ENCODE measurements at places on chromosomes 3 and 15. TPM values are rescaled to one million over a fixed set of nuclear protein-coding genes. Genes with fewer than 3 reads are reported as not detected.
A peak's percentile ranks its signal among the peaks of the same experiment; 100 is the strongest.

Gene WWTR1
- total RNA-seq = 23.6 TPM

Gene ECE2
- 9.3 TPM for total RNA-seq

Gene PGBD4
- total RNA-seq = 0.55 TPM

Gene PRR23B
- not detected for total RNA-seq

Gene RARB
- 0.59 TPM for total RNA-seq

Gene PLCH1
- 2.4 TPM for total RNA-seq

Gene ASTE1
- 2.6 TPM for total RNA-seq

Gene PLCB2
- total RNA-seq = 1.6 TPM

Gene ARID3B
- 2.9 TPM for total RNA-seq

Gene STRIT1
- not detected for total RNA-seq

Gene TEX55
- not detected for total RNA-seq

DNA sequence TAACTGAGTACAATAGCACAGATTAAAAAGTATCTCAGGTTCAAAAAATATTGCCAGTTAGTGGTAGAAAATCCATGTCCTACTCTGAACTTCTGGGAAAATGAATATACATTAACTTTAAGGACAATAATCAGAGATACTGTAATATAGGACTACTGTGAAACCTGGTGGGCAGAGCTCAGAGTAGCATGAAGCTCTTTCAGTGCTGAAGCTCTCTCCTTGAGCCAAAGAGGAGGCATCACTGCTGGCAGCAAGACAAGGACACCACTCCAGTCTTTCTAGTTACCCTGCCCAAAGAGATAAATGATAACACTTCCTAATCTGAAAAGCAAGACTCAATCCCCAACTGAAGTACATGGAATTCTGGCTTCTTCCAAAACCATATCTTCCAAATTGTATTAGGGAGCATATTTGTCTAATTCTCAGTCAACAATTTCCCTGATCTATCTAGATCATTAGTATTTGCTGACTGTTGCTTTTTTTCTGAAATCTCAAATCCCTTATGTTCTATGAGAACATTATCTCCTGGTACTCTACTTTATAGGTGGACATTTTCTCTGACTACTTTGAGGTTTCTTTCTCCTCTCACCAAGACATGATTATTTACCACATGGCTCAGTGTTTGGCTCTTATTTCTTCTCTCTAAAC is 55.9 kb downstream of the CLDN1 start:
- H3K27me3 ChIP-seq = no peaks in the 10 kb centered on the region
- H3K27ac ChIP-seq = no peak overlapping the region
- DNase-seq = no peak

DNA sequence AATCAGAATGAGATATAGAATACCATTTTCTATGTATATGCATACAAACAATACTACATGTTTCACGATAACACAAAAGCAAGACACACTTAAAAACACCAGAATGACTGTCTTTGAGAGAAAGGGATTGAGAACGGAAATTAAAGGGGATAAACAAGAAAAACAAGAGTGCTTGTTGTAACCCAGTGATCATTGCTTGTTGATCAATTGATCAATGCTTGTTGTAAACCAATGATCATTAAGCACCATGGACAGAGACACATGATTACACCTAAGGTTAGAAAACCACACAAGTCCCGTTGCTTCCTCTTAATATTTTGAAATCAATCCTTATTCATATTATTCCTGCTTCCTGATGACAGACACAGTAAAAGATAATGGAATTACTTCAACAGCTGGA is 1.1 kb upstream of the OR4F15 start:
- H3K4me1 ChIP-seq = no peaks in the 10 kb centered on the region
- no peak overlapping the region for H3K27ac ChIP-seq
- H3K27me3 ChIP-seq = no peaks in the 10 kb centered on the region
- no peak overlapping the region for H3K4me3 ChIP-seq
- DNase-seq = no peak
- no peaks in the 10 kb centered on the region for H3K36me3 ChIP-seq

GRCh38 chr3:28317438-28318022 is 31.0 kb upstream of the ZCWPW2 start:
- H3K27me3 ChIP-seq = no peaks in the 10 kb centered on the region
- DNase-seq = no peak
- H3K4me3 ChIP-seq = no peak overlapping the region
- no peaks in the 10 kb centered on the region for H3K4me1 ChIP-seq
- no peaks in the 10 kb centered on the region for H3K36me3 ChIP-seq

GRCh38 chr3:159948429-159949144 is 40.0 kb upstream of the IL12A start:
- DNase-seq = no peak
- H3K27ac ChIP-seq = no peak overlapping the region
- no peaks in the 10 kb centered on the region for H3K27me3 ChIP-seq

DNA sequence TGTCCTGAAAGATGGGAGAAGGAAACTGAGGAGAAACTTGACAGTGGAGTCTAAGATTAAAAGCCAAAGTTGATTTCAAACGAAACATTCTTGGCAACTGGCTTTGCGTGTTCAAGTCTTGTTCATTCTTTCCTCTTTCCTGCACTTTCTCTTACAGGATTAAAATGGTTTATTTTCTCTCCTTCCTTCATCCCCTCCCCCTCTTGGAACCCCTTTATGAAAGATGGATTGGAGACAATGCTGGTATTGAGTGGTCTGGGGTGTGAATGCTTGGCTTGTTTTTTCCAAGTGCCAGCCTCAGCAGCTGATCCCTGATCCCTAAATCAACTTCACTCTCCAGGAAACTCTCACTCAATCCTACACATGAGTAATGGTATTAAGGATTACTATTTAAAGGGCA is 703 bp upstream of the LSAMP start:
- H3K36me3 ChIP-seq = no peaks in the 10 kb centered on the region
- no peak for DNase-seq
- H3K27me3 ChIP-seq = no peaks in the 10 kb centered on the region
- no peak overlapping the region for H3K4me3 ChIP-seq
- H3K27ac ChIP-seq = no peak overlapping the region

GRCh38 chr3:118098827-118099226 is 935.8 kb downstream of the IGSF11 start:
- H3K4me3 ChIP-seq = no peak overlapping the region
- DNase-seq = no peak
- H3K27me3 ChIP-seq = no peaks in the 10 kb centered on the region
- no peak overlapping the region for H3K27ac ChIP-seq
- H3K4me1 ChIP-seq = no peaks in the 10 kb centered on the region

GRCh38 chr3:159789742-159790635 is 198.6 kb upstream of the IL12A start:
- no peaks in the 10 kb centered on the region for H3K4me1 ChIP-seq
- no peaks in the 10 kb centered on the region for H3K36me3 ChIP-seq
- H3K4me3 ChIP-seq = no peak overlapping the region
- H3K27me3 ChIP-seq = no peaks in the 10 kb centered on the region

DNA sequence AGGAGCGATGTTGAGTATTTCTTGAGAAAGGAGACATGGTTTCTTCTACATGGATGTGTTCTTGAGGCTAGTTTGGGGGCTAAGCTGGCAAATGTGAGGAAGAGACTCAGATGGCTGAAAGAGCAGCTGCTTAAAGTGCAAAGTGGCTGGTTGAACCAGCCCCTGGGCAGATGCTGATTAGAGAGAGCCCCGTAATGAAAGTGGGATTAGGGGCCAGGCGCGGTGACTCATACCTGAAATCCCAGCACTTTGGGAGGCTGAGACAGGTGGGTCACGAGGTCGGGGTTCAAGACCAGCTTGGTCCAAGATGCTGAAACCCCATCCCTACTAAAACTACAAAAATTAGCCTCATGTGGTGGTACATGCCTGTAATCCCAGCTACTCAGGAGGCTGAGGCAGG is 75.0 kb upstream of the GCNT3 start:
- no peak for DNase-seq
- no peak overlapping the region for H3K4me3 ChIP-seq
- H3K27ac ChIP-seq = no peak overlapping the region

- H3K4me1 ChIP-seq = no peaks in the 10 kb centered on the region
- no peak overlapping the region for H3K27ac ChIP-seq
- H3K4me3 ChIP-seq = no peak overlapping the region
- no peak for DNase-seq
- no peaks in the 10 kb centered on the region for H3K36me3 ChIP-seq
Measured at GRCh38 chr3:162337630-162338029, 841.0 kb downstream of the OTOL1 start.

DNA sequence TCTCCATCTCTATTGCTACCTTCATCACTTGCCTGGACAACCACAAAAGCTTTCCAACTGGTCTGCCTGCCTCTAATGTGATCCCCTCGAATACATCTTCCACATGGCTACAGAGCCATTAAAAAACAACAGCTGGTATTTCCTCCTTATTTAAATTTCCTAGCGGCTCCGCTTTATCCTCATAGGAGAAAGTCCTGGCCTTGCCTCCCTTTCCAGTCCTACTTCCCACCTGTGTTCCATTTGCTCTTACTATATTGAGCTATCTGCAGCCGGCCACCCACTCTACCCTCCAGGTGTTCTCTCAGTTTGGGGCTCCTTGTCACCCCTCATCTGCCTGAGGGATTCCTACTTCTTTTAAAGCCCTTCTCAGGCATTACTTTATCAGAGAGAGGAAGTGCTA is 49.7 kb upstream of the TSPAN3 start:
- H3K27ac ChIP-seq = no peak overlapping the region
- no peak overlapping the region for H3K4me3 ChIP-seq
- DNase-seq = no peak
- H3K36me3 ChIP-seq = no peaks in the 10 kb centered on the region

DNA sequence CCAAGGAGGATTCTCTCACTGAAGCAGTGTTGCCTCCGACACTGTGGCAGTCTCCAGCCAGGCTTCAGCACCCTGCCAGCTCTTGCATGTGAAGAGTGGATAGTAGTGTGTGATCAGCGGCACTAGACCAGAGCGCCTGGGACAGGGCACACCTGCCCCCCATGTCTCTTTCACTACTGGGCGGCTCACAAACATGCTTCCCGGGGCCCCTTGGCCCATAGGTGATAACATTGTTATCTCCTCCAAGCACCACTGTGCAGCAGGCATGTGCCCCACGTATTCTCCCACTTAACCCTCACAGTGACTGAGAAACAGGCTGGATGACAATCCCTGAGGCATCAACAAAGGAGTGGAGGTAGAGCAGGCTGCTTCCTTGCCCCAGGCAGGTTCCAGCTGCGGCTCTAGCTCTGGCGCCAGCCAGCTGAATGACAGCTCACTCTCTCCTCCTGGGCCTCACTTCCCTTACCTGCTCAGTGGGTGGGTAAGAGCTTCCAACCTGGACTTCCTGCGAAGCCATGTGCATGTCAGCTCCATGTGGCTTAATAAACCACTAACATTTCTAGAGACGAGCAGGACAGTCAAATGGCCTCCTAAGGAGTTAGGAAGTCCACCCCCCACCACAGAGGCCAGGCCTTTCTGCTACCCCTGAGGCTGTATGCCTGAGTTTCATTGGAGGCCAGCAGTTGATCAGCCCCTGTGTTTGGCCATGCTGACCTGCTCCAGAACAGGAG is 37.8 kb downstream of the KLF13 start:
- no peak overlapping the region for H3K4me3 ChIP-seq
- peak overlapping the region; percentile 85 for H3K27ac ChIP-seq
- no peaks in the 10 kb centered on the region for H3K36me3 ChIP-seq
- H3K27me3 ChIP-seq = no peaks in the 10 kb centered on the region
- H3K4me1 ChIP-seq = peaks cover 11% of the 10 kb centered on the region

DNA sequence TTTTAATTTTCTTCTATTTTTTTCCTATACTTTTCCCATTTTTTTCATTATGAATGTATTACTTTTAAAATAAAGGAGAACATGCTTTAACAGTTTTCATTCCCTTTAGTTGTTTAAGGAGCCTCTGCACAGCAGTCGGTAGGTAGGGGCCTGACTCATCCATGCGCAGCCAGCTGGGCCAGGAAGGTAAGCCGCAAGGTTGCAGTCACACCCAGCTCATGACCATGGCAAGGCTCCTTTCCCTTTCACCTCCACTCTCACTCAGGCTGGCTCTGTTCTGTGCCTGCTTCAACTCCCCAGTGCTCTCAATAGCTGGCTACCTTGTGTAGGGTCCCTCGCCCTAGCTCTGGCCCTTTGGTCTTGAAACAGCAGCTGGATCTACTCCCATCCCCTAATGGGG is 17.4 kb upstream of the ANKRD34C start:
- H3K4me1 ChIP-seq = no peaks in the 10 kb centered on the region
- peaks cover 8% of the 10 kb centered on the region for H3K27me3 ChIP-seq
- H3K4me3 ChIP-seq = no peak overlapping the region
- no peak overlapping the region for H3K27ac ChIP-seq
- no peak for DNase-seq

- no peaks in the 10 kb centered on the region for H3K4me1 ChIP-seq
- DNase-seq = no peak
- no peaks in the 10 kb centered on the region for H3K36me3 ChIP-seq
- H3K27me3 ChIP-seq = no peaks in the 10 kb centered on the region
- no peak overlapping the region for H3K27ac ChIP-seq
Measured at GRCh38 chr3:9864200-9864927, 15.7 kb downstream of the CIDEC start.

- peak; percentile 29 for DNase-seq
- no peaks in the 10 kb centered on the region for H3K36me3 ChIP-seq
- H3K4me3 ChIP-seq = no peak overlapping the region
- no peak overlapping the region for H3K27ac ChIP-seq
- H3K4me1 ChIP-seq = no peaks in the 10 kb centered on the region
Measured at GRCh38 chr3:104635872-104636580, 730.7 kb upstream of the ALCAM start.

- no peaks in the 10 kb centered on the region for H3K4me1 ChIP-seq
- no peak for DNase-seq
- H3K36me3 ChIP-seq = no peaks in the 10 kb centered on the region
Measured at GRCh38 chr3:127096256-127097071, 96.5 kb upstream of the PRR23E start.

- peaks cover 8% of the 10 kb centered on the region for H3K36me3 ChIP-seq
- H3K27ac ChIP-seq = no peak overlapping the region
- H3K4me1 ChIP-seq = no peaks in the 10 kb centered on the region
Measured at GRCh38 chr3:40232626-40233025, 76.9 kb upstream of the EIF1B start.

GRCh38 chr15:100663086-100663914 is 60.9 kb downstream of the ASB7 start:
- no peaks in the 10 kb centered on the region for H3K4me1 ChIP-seq
- no peaks in the 10 kb centered on the region for H3K27me3 ChIP-seq
- no peaks in the 10 kb centered on the region for H3K36me3 ChIP-seq
- no peak overlapping the region for H3K27ac ChIP-seq
- no peak overlapping the region for H3K4me3 ChIP-seq

DNA sequence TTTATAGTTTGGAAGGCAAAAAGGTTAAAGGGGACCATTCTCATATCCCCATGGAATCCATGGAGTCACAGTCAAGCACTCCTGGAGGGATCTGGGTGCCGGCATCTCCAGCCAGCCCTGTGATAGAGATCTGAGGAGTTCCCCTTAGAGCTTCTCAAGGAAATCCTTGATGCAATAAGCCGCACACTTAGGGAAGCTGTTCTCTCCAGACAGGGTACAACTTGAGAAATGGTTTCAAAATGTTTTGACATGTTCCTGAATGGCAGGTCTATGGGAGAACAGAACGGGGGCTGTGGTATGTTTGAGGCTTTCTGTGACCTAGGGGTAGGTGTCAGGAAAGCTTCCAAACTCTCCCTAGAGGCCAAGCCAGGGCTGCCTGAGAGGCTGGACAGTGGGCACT is 292.9 kb downstream of the TLE3 start:
- no peaks in the 10 kb centered on the region for H3K4me1 ChIP-seq
- no peaks in the 10 kb centered on the region for H3K27me3 ChIP-seq
- H3K27ac ChIP-seq = no peak overlapping the region
- H3K36me3 ChIP-seq = no peaks in the 10 kb centered on the region
- H3K4me3 ChIP-seq = no peak overlapping the region
- no peak for DNase-seq

GRCh38 chr15:100140527-100141308 is 201.1 kb downstream of the ADAMTS17 start:
- no peak overlapping the region for H3K4me3 ChIP-seq
- DNase-seq = no peak
- H3K27ac ChIP-seq = no peak overlapping the region
- H3K36me3 ChIP-seq = no peaks in the 10 kb centered on the region
- H3K27me3 ChIP-seq = no peaks in the 10 kb centered on the region
